ENCODE measurements at places on chromosomes 16 and 17.

GRCh38 chr16:48497932-48498768 lies 111.8 kb downstream of the N4BP1 start:
- DNase-seq, result no peak

GRCh38 chr17:57919918-57920317 lies 35.3 kb downstream of the CUEDC1 start:
- DNase-seq, result no peak

DNA sequence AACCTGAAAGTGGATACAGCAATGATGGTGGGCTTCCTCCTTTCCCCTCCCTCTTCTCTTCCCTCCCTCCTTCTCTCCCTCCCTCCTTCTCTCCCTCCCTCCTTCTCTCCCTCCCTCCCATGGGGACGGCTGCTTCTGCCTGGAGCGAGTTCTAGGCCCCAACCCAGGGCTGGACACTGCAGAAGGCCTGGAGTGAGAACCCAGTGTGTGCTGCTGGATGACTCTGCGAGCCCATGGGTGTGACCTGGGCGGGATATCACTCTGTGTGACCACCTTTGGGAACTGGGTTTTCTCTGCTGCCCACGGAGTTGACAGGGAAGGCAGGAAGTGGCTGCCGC lies 242.6 kb upstream of the GSE1 start:
- DNase-seq, result no peak

DNA sequence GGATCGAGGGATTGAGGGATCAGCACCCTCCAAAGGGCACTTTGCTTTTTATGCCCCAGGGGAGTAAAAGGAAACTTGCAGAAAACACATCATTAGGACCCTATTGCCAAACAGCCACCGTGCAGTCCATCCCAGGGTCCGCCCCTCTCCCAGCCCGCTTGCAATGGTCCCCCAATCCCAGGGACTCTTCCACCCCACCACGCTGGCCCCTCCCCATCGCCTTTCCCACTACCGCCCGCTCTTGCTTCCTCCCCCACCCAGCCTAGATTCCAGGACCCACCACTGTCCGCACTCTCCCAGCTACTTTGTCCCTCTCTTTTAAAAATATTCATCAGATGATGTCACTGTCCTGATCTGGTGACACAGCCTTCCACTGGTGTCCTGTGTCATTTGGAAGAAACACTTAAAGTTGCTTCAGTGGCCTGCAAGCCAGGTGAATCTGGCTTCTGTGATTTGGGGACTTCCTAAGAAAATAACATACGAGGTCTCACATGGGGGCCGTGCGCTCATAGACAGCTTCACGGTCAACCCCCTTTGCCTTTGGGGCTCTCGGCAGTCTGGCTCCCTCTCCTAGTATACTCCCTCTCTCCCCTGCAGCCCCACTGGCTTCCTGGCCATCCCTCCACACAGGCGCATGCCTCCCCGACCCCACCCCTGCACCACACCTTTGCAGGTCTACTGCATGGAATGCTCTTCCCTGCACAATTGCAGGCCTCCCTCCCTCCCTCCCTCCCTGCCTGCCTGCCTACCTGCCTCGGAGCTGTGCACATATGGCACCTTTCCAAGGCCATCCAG lies 127.9 kb downstream of the RBFOX3 start:
- no peak for DNase-seq

DNA sequence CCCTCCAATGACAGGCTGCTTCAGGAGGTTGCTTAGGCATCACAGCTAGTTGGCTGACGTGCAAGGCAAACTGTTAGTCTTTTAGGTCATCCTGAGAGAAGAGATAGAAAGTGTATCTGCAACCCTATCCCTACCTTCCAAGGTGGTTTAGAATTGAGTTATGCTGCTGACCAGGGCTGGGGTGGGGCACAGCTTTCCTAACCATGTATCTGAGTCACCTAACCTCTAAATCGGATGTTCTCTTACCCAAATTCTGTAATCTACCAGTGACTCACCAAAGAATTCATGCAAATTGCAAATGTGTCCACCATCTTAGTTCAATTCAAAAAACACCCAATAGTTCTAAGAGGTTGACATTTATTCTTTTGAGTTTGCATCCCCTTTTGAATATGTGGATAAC lies 107.2 kb upstream of the DYNLRB2 start:
- DNase-seq, result no peak

DNA sequence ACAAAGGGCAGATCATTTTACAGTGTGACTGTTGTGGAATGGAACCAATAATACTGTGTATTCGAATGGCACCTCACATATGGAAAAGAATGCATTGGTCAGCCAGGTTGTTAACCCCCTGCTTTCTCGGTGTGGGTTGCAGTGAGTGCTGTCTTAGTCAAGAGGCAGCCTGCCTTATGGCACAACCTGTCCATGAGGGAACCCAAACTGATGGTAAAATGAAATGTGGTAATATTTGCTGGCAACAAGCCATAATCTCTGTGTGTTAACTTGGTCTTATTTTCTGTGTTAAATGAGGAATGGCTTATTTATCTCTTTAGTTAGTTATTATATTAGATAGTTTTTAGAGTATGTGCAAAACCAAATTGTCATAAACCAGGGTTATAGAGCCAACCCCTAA lies 81.6 kb downstream of the TMC6 start:
- DNase-seq, result no peak

GRCh38 chr17:4504188-4504587 lies 5.5 kb downstream of the SPNS2 start:
- no peak for DNase-seq

- no peak for DNase-seq
These were observed 2.9 kb upstream of the CXCL16 start for GRCh38 chr17:4742629-4743028.

DNA sequence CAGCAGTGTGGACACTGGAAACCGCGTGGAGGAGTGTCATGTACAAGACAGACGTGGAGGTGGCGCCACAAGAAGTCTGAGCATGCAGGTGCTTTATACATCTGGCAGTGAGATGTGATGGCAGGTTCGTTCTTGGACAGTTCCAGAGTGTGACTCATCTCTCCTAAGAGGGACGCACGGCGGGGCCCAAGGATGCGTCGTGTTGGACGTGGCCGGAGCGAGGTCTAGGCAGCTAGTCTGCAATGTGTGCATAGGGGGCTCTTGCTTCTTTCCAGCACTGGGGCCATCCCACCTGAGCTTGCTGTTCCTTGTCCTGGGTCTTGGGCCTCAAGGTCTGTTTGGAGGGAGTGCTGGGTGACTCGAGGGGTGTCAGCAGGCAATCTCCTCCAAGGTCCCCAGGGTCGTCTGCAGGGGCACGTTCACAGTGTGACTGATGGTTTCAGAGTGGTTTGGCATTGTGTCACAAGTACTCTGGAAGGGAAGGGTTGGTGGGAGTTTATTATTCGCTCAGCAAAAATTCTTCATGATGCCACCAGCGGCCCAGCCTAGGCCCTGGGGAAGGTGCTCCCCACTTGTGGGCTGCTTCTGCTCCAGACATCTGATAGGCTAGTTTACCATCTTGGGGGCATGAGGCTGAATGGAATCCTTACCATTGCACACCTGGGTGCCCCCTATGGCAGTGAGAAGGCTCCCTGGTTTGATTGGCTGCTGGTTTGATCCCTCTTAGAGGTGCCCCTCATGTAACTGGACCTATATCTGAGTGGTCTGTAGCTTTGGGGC lies 22.1 kb downstream of the SPACA3 start:
- no peak for DNase-seq

DNA sequence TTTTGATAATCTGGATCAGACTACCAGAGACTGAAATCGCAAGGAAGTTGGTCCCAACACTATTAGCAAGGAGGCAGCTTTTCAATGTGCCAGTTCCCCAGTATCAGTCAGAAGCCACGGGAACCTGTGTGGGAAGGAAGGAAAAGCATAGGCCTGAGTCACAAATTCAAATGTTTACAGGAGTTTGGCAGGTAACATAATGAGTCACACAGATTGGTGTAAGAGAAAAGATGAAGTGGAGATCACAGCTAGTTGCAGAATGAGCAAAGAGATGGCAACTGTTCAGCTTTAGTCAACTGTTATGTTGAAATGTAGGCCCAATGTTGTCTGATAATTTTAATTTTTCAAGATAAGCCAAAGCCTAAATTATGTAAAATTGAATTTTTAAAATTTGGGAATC lies 28.1 kb upstream of the ITGA2B start:
- DNase-seq, result no peak

- DNase-seq, result no peak
These were observed 475.7 kb downstream of the SHISA9 start for GRCh38 chr16:13377143-13377542.

- no peak for DNase-seq
These were observed 28.5 kb upstream of the SHCBP1 start for GRCh38 chr16:46649588-46650253.

DNA sequence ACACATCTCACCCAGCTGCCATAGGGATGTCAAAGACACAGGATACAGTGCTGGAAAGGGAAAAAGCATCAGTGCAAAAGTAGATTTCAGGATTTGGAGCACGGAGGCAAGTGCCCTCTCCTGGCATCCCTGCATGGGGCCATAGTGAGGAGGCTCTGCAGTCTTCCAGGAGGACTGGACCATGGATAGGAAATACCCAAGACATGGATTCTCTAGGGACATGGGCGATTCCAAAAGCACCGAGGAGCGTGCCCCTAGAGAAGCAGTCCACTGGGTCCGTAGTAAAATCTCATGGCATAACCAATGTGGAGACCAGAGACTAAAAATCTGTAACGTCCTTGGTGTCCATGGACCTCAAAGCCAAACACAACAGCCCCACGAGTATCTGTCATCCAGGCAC lies 818.2 kb downstream of the KCNJ18 start:
- no peak for DNase-seq

GRCh38 chr17:30805944-30806456 lies 18.5 kb downstream of the CRLF3 start:
- DNase-seq, result no peak

DNA sequence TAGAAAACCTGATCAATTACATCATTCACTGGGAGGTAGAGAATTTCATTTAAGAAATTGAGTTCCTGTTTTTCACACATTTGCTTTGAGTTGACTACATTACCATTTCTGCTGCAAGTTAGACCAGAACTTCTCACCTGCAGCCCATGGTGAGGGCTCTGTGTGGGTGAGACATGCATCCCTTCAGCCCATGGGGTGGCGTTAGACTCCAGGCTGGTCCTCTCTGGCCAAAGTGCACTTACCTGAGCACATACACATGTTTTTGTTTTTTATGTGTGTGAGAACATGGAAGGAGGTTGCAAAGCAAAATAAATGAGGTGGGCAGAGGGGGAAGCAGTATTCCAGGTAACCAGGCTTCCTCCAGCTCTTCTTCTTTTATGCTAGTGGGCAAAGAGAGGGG lies 470.2 kb downstream of the PMP22 start:
- DNase-seq, result no peak

GRCh38 chr16:31243734-31244670 lies 15.8 kb upstream of the ITGAM start:
- DNase-seq, result no peak

DNA sequence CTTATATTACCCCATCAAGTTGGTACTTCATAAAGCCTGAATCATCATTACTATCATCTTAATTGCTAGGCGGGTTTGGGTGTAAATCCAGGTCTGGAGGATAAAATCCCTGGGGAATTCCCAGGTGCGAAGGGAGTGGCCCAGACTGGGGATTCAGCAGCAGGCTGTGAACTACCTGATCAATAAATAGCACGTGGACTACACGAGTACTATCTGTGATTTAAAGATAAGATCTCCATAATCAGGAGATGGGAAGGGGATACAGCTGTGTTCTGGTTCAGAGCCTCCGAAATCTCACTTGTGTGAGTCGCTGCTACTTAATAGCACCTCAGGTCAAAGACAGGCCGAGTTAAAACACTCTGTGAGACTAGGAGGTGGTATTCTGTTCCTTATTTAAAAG lies 512.6 kb upstream of the ZFHX3 start:
- no peak for DNase-seq

DNA sequence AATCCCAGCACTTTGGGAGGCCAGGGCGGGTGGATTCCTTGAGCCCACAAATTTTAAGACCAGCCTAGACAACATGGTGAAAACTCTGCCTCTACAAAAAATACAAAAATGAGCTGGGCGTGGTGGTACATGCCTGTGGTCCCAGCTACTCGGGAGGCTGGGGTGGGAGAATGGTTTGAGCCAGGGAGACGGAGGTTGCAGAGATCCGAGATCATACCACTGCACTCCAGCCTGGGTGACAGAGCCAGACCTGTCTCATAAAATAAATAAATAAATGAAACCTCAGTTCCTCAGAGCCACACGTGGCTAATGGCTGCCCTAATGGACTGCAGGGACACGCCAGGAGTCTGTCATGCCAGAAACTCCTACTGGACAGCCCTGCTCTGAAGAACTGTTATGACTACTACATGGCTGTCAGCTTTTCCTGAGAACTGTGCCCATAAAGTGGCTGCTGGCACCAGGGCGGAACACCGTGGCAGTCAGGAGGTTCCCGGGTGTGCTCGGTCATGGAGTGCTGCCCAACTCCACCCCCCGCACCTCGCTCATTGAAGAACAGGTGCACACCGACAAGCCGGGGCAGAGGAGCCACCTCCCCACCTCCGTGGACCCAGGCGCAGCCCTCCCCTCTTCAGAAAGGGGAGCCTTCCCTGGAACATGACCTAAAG lies 4.3 kb downstream of the TMEM11 start:
- no peak for DNase-seq

- DNase-seq, result no peak
These were observed 39.2 kb upstream of the ARL4D start for GRCh38 chr17:43359469-43360110.

- DNase-seq, result no peak
These were observed 267.7 kb downstream of the ABCC12 start for GRCh38 chr16:47888142-47888541.

DNA sequence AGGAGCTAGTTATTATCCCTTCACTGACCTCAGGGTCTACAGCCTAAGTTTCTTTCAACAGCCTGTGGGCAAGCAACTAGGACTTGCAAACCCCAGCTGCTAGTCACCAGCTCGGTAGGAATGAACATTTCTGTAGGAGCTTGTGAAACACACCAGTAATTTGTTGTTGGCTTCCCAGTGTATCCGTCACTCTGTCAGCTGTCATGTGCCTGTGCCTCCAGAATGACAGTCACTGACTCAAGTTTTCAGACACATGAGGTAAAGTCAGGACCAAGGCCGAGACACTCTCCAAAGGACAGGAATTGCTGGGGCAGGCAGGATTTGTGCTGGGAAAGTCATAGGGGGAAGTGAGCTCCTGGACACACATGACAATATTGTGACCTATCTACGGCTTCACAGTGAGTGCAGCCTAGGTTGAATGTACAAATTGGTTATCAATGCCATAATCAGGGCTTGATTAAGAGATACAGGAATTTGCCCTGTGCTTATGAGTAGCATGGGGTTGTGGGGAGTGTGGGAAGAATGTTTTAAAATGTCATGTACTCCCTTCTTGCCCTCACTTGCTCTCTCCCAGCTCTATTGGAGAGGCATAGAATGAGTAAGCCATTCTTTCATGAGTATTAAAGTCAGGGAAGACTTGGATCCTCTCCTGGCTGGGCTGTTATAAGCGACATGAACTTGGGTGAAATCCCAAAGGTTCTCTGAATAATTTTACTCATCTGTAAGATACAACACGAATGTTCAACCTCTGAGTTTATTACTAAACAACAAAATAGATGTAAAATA lies 391.4 kb downstream of the UTP18 start:
- DNase-seq, result no peak

DNA sequence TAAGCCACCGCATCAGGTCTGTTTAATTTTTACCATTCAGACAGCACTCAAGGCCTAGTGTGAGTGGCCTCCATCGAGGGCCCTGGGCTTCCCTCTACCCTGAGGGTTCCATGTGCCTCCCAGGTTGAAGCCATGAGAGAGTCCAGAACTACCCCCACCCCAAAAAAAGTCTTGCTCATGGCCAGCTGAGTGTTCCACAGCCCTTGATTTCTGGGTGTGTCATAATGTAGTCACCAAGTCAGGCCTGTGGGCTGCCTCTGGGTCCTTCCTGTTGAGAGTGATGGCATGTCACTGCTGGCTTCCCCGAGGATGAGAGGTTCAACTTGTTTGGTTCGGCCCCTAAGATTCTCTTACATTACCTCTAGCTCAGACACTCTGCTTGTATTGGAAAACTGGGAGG lies 100.6 kb downstream of the PITPNC1 start:
- DNase-seq, result peak; percentile 16

All from effector memory CD4-positive, alpha-beta T cell (primary cell).